ENCODE measurements at places on chromosomes 13 and 19.

- ATAC-seq, result no peak
These were observed 3.8 kb upstream of the PRR12 start for GRCh38 chr19:49587227-49587626.

DNA sequence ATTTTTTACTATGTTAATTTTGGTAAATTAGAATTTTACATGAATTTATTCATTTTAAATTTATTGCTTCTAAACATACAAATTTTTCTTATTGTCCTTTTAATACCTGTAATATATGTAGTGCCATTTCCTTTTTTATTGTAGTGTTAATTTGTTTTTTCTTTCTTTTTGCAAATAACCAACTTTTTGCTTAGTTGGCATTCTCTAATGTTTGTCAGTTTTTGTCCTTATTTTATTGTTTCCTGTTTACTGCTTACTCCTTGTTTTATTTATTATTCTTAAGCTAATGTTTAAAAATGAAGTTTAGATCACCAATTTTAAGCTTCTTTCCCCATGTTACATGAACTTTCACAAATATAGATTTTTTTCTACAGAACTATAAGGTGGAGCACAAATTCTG, 516.6 kb downstream of the SLITRK1 start:
- no peak for ATAC-seq

DNA sequence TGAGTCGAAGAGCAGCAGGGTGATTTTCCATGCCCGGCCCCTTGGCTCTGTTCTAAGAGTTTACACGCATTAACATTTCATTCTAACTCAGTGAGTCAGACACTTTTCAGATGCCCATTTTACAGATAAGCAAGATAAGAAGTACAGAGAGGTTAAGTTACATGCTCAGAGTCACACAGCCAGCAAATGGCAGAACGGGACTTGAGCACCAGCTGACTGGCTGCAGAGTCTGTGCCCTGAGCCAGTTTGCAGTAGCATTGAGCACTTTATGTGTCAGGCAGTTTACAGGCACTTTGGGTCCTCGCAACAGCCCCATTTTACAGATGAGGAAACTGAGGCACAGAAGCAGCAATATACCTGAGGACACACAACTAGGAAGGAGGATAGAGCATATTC, 19.0 kb downstream of the CCDC8 start:
- ATAC-seq, result no peak

DNA sequence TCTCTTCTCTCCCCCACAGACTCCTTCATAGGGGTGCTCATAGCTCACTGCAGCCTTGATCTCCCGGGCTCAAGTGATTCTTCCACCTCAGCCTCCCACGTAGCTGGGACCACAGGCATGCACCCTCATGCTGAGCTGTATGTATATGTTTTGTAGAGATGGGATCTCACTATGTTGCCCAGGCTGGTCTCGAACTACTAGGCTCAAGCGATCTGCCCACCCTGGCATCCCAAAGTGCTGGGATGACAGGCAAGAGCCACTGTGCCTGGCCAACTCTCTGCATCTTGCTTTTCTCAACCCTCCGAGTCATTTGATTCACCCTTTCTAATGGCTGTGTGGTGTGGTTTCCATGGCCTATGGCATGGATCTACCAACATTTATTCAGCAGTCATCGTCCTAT, 10.1 kb upstream of the IRGC start:
- no peak for ATAC-seq

- ATAC-seq, result peak; percentile 32
These were observed 1.3 kb upstream of the BSG start for GRCh38 chr19:570937-571565.

DNA sequence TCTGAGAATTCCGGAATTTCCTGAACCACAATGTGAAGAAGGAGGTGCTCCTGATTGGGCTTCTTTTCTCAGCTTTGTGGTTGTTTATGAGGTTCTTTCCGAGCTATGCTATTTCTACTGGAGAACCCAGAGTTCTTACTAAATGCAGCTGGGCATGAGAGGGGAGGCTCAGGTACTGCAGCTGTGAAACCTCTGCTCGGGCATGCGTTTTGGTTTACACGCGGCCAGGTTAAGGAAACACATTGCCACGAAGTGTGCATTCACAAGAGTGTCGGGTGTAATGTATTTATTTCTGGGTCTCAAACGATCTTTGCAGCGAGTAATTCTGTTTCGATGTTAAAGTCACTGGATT, 661 bp upstream of the MIR17HG start:
- ATAC-seq, result peak; percentile 37

DNA sequence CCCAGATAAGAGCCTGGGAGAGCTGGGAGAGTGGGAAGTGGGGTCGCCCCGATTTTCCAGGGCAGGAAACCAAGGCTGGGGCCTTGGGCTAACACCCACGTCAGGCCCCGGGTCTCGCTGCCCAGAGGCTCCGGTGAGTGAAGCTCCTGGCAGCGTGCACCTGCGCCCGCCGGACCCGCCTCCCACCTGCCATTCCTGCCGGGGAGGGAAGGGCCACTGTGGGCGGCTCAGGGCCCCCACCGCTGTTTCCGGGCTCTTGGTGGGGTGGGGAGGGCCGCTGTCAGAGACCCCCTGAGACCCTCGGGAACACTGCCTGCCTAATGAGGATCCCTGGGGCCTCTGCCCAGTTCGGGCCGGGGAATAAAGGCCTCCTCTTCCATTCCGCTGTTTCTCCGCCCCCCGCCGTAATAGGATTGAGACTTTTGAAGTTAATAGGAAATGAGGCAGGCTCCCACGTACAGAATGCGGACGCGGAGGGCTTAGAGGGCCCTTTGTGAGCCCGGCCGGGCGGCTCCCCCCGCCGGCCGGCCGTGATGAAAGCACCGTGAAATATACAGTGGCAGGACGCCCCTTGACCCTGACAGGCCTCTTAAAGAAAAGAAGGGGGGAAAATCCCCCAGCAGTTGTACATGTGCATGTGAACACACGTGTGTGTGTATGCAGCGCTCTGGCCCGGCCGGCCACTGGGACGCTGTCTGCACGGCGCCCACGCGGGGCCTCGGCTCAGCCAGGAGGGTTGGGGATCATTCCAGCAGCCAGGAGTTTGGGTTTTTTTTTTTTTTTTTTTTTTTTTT, 33.2 kb downstream of the EFNA2 start:
- no peak for ATAC-seq

DNA sequence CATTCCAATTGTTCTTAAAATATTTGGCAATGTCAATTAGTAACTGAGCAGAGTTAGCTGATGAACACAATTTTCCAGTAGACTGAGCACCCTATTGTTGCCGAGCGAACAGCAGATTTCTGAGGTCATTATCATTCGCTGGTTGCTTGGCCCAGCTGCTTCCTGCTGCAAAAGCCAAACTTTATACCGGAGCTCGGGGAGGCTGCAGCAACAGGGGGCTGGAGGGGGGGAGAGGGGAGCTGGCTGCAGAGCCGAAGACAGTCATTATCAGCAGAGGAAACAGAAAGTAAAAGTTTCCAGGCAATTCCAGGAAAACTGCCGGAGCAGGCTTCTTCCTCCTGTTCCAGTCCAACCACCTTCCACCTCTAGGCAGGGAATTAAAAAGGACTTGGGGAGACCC, 77.9 kb downstream of the ZNF536 start:
- ATAC-seq, result no peak

DNA sequence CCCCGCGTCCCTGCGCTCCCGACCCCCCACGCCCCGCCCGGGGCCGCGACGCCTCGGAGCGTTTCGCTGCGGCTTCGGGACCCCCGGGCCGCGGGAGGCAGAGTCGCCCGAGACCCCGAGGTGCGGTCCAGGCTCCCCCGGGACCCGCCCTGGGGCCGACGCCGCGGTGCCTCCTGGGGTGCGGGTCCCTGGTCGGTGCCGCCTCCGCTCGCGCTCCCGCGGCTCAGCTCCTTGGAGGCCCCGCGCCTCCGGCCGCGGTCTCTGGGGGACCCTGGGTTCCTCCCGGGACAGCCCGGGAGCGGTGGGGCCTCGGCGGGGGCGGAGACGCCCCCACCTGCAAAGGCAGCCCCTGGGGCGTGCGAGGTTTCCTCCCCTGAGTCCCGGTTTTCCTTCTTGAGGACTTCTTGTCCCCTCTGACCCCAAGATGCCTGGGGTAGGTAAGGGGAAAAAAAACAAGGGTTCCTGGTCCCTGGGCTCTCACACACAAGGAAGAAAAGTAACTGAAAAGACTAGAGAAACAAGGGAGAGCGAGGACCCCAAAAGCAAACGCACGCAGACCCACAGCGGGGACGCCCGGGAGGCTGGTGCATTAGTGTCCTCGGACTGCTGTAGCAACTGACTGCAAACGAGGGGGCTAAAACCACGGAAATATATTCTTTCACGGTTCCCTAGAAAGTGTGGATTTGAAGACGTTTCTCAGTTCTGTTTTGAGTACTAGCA, 740 bp downstream of the ZNF555 start:
- ATAC-seq, result no peak

DNA sequence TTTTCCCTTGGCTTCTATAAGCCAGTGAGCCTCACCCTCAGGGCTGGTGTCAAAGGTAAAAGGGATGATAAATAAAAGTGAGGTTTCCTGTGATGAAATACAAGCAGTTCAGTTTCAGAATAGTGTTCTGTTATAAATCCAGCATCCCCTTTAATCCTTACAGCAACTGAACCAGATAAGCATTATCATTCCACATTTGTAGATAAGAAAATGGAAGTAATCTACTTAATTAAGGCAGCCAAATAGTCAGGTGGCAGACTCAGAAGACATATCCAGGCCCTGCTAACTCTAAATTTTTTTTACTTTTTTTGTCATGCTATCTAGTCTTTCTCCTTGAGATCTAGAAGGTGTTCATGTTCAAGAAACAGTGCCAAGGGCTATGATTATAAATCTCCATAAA, 99.4 kb upstream of the SOX21 start:
- ATAC-seq, result no peak
